COR-L47 (cell line): ENCODE measurements at places on chromosomes 6 and 20.
A peak's percentile ranks its signal among the peaks of the same experiment; 100 is the strongest.

- DNase-seq: no peak
Observed at GRCh38 chr6:50585441-50586330, 127.6 kb upstream of the TFAP2D start.

DNA sequence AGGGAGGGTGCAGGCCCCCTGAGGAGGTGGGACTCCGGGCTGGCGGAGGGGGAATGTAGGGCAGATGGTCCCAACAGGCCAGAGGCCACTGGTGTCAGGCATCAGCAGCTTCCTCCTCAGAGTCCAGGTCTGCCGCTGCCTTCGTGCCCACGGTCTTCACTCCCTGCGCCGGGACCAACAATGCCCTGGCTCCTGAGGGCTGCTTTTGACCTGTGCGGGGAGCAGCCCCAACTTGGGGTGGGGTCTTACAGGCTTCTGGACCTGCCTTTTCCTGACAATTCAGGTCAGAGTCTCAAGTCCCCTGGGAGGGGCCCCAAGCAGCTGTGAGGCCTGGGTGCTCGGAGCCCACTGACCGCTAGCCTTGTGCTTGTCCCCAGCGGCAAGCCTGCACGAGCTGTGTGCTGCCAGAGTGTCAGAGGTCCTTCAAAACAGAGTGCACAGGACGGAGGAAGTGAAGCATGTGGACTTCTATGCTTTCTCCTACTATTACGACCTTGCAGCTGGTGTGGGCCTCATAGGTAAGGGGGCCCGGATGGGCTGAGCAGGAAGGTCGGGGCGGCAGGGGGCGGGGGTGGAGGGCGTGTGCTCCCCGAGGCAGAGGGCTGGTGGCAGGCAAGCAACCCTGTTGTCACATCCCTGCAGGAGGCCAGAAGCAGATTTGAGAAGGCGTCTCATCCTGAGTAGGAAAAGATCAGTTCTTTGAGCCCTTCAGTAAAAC, 25.3 kb upstream of the PYGB start:
- DNase-seq: no peak

- DNase-seq: no peak
Observed at GRCh38 chr6:164854526-164854925, 454.9 kb downstream of the C6orf118 start.

- DNase-seq: no peak
Observed at GRCh38 chr6:168348186-168348585, 28.6 kb upstream of the DACT2 start.

- no peak for DNase-seq
Observed at GRCh38 chr20:3090565-3090964, 6.0 kb upstream of the AVP start.

- DNase-seq: no peak
Observed at GRCh38 chr6:170124836-170125235, 166.0 kb downstream of the DLL1 start.

- DNase-seq: no peak
Observed at GRCh38 chr20:51800872-51801121, 1.5 kb downstream of the SALL4 start.

DNA sequence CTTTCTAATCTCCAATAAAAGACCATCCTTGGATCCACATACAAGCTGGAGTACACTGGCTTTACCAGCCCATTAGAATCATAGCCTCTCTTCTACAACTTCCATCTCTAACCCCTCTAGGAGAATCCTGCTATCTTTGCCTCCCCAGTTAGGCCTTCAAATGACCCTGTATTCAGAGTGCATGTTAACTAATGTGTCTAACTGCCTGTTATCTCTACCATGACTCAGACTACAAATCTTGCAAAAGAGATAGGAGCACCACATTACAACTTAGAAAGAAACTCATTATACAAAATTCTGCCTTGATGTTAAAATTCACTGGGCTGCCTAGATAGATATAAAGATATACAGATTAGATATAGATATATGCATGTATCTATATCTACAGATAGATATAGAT, 28.2 kb downstream of the GPR63 start:
- no peak for DNase-seq

DNA sequence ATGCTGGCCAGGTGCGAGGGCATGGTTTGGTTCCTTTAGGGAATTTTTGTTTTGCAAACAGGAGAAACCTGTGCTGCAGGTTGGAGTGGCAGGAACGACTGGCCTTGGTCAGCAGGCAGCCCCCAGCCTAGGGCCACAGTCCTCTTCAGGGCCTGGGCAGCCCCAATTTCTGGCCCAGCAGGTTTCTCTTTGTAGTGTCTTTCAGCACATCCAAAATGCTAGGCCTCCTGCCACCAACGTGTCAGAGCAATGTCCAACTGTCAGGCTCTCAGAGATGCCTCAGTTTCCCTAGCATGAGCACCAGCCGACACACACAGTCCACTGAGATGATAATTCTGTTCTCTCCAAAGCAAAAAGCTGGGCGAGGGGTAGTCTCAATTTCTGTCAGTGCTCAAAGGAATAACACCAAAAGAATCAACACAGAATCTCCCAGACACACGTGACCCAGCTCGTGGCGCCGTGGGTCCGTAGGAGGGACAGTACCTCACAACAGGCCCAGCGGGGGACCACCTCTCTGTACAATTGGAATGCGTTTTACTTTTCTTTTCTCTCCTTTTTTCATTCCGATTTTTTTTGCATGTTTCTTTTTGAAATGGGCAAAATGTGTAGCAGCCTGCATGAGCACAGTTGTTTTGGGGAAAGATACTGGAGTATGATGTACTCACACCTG, 125.9 kb downstream of the TAF4 start:
- no peak for DNase-seq

DNA sequence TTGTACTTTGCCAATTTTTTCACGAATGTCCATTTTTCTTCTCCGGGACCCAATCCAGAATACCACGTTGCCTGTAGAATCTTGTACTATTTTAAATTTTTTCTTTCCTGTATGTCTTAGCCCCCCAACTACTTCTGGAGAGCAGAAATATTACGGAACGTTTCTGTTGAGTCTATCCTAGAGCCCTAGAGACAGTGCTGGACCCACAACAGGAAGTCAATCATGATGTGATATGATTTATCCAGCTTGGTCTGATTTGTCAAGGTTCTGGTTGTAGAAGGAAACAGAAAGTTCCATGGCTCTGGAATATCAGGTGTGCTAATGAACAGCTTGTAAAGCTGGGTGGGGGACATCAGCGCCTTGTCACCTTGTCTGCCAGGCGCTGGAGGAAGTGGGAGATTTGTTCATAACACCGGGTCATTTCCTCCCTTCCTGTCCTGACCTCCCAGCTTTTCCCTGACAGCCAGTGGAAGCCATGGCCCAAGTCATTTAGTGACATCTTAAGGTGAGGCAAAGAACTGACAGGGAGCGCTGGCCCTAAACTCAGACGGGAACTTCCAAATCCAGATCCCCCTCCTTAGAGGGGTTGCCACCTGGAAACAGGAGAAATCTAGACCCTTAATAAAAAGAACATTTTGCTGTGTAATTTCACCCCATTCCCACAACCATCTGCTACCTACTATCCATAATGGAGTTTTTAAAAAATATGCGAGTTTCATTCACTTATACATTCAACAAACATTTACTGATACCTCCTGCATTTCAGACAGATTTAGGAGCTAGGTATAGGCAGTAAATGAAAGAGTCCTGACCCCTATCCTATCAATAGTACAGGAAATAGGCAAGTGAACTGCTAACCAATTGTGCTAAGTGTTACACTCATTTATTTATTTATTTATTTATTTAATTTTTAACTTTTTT, 130.5 kb downstream of the ZFP64 start:
- peak; percentile 2 for DNase-seq

DNA sequence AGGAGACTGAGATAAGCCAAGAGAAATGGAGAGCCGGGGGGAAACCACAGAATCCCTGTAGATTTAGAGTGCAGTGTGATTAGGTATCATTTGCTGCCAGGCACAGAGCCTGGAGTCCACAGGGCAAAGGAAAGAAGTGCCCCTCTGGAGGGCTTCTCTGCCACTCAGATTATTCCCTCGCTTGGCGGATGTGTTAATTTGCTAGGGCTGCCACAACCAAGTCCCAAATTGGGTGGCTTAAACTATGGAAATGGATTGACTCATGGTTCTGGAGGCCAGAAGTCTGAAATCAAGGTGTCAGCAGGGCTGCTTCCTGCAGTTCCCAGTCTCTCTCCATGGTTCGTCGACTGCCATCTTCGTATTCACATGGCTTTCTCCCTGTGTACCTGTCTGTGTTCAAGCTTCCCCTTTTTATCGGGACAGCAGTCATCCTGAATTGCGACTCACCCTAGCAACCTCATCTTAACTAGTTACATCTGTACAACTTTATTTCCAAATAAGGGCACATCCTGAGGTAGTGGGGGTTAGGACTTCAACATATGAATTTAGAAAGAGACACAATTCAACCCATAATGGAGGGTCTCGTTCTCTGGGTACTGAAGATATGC, 122.2 kb downstream of the ANKRD60 start:
- no peak for DNase-seq

- no peak for DNase-seq
Observed at GRCh38 chr6:42136508-42137193, 5.8 kb downstream of the C6orf132 start.

DNA sequence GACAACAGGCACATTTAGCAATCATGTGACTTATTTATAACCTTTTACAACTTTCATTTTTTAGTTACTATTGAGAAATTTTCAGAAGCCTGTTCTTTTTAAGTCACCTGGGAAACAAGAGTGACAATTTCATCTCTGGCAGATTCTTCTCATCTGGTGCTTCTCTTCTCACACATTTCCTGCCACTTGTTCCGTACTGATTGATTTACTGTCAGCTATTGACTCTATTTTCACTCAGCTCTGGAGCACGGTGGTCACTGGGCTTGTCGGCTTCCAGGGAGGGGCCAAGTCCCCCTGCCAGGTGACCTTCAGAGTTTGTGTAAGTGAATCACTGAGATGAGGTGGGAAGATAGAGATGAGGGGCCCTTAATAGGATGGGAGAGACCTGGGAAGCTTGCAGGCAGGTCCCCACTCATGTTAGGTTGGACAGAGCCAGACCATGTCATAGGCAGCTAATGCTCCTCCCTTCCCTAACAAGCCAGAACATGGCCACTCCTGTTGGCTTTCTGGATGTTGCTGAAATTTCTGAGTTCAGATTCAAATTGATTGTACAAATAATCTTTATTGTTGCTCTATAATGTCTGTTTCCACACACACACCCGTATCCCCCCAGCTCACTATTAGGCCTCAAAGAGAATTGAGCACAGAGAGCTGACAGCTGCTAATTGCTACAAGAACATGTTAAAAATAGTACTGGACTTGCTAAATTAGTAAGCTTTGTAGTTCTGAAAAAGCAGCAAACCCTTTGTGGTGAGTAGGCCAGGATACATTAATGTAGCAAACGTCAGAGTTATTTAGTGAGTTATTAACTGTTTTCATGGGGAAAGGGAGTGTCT, 13.3 kb downstream of the DUSP22 start:
- no peak for DNase-seq

- DNase-seq: no peak
Observed at GRCh38 chr6:90605749-90606340, 19.0 kb upstream of the MAP3K7 start.

- no peak for DNase-seq
Observed at GRCh38 chr6:140434761-140435160, 1060.3 kb upstream of the CITED2 start.

- DNase-seq: peak; percentile 86
Observed at GRCh38 chr6:30720738-30721197, 616 bp downstream of the TUBB start.

DNA sequence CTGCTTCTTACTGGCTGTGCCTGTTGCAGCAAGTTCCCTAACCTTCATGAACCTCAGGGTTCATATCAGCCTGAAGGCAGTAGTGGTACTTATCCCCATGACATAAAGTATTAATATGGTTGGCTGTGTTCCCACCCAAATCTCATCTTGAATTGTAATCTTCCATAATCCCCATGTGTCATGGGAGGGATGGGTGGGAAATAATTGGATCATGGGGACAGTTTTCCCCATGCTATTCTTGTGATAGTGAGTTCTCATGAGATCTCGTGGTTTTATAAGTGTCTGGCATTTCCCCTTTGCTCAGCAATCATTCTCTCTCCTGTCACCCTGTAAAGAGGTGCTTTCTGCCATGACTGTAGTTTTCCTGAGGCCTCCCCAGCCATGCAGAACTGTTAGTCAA, 61.8 kb downstream of the FAM229B start:
- no peak for DNase-seq

GRCh38 chr20:43863821-43864544, 50.7 kb upstream of the TOX2 start:
- DNase-seq: no peak

- DNase-seq: no peak
Observed at GRCh38 chr20:63822276-63822696, 8.8 kb downstream of the ZBTB46 start.

GRCh38 chr6:169542491-169542890, 159.3 kb downstream of the WDR27 start:
- DNase-seq: no peak

DNA sequence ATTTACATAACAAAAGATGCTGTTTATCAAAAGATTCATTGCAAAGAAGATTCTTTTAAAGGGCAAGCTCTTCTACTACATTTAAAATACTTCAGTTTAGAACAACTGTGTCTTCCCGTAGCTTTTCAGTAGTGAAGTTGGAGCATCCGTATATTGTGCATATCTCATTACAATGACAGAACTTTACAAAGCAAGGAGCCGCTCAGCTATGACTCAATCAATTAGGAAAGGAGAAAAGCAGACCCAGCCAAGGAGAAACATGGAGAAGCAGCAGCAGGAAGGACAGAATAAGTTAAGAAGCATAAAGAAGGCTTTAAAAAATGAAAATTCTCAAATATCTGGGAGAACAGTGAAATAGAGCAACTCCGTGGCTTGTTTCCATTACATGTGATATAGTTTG, 132.6 kb upstream of the SMLR1 start:
- DNase-seq: no peak

GRCh38 chr6:54981647-54982046, 135.1 kb downstream of the FAM83B start:
- no peak for DNase-seq

GRCh38 chr6:27642744-27643456, 170.0 kb upstream of the ZNF184 start:
- no peak for DNase-seq

- no peak for DNase-seq
Observed at GRCh38 chr6:115765966-115766365, 294.7 kb downstream of the FRK start.

GRCh38 chr20:15236812-15237211, 899.4 kb upstream of the FLRT3 start:
- peak; percentile 27 for DNase-seq

GRCh38 chr20:53252002-53252401, 279.8 kb downstream of the TSHZ2 start:
- DNase-seq: no peak

DNA sequence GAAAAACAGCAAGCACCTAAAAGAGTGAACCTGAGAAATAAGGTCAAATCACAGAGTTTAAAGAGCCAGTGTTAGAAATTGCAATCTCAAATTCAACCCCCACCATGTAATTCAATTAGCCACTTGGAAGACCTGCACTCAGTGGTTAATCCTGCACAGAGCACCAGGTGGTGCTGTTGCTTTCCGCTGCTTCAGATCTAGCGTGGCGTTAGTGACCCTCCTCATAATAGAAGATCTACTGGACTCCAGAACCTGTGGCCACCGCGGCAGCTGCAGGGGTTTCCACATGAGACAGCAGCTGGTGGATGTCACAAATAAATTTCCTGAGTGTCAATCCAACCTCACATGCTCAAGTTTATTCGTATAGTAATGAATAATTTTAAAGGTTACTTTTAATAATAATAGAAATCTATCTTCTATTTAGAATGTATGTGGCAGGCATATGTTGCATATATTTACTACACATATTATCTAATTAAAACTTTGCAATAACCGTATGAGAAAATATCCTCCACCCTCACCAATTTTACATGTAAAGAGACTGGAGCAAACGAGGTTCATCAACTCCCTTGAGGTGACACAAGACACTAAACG, 84.4 kb downstream of the SYNE1 start:
- DNase-seq: peak; percentile 31

- no peak for DNase-seq
Observed at GRCh38 chr6:18561037-18561750, 174.0 kb downstream of the RNF144B start.
